Effector memory CD4-positive, alpha-beta T cell (primary cell): ENCODE measurements at places on chromosomes 6 and 20.

- peaks cover 15% of the 10 kb centered on the region for H3K27me3 ChIP-seq
- H3K27ac ChIP-seq = no peak overlapping the region
- no peak for DNase-seq
- H3K36me3 ChIP-seq = no peaks in the 10 kb centered on the region
Observed at GRCh38 chr6:36841756-36842155, 2.5 kb upstream of the CPNE5 start.

GRCh38 chr6:147479857-147480256 lies 28.6 kb upstream of the SAMD5 start:
- no peaks in the 10 kb centered on the region for H3K4me1 ChIP-seq
- DNase-seq = no peak
- H3K36me3 ChIP-seq = no peaks in the 10 kb centered on the region
- no peak overlapping the region for H3K27ac ChIP-seq
- no peak overlapping the region for H3K4me3 ChIP-seq

DNA sequence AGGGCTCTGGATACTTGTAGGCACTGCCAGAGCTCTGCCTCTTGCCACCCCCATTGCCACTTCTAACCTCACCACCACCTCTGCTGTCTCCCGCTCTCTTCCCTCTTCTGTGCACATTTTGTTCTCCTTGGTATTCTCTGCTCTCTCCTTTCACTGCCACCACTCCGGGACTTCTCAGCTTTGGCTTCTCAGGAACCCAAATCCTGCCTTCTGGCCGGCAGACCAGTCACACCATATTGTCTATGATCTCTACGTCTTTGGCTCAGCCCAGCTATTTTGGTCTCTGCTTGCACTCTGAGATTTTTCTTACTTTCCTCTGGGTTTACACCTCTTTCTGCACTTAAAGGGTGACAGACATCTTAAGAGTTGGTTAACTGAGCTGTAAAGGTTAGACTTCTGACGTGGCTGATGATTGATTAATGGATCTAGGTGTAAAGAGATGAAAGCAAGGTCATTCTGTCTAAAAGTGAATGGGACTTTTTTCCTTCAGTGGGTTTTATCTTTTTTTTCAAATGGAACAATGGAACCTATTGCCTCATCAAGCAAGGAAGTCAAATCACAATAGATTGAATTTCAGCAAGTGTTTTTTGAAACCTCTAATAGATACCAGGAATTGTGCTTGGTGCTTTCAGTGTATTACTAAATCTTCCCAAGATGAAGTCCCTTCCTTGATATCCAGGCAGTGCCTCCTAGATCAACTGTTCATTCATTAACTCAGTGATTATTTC lies 13.8 kb downstream of the MMP24 start:
- H3K27ac ChIP-seq = no peak overlapping the region
- no peak overlapping the region for H3K4me3 ChIP-seq

DNA sequence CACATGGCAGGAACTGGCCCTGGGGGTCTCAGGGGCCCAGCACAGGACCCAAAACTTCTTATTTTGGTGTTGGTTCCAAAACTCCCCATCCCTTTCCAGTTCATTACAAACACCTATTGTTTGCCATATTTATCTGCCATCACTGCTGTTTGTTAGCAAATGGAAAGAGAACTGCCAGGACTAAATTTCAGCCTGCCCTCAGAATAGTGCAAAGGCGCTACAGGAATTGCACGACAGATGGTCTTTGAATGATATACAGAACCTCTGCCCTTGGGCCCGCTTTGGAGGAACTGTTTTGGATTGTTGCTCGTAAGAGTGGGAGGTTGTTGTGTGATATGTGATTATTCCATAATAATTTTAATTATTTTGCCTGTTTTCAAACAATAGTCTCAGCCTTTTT lies 199.0 kb upstream of the FBXL4 start:
- no peaks in the 10 kb centered on the region for H3K27me3 ChIP-seq
- no peaks in the 10 kb centered on the region for H3K4me1 ChIP-seq
- DNase-seq = no peak
- no peak overlapping the region for H3K27ac ChIP-seq

DNA sequence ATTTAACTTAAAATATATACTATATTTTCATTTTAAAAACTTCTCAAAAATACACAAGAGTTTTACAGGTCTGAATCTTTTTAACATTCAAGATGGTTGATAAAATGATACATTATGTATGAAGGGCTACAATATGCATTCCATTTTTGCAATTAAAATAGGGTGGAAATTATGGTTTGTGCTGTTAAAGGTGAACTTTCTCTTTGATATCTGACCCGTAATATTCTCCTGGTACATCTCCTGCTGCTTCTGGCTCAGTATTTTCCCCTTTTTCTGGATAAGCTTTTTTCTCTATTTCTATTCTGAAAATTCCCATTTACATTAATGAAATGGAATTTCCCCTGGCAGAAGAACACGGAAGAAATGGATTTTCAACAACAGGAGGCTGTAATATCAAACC lies 27.4 kb upstream of the LCA5 start:
- no peak for DNase-seq
- no peak overlapping the region for H3K27ac ChIP-seq
- H3K36me3 ChIP-seq = no peaks in the 10 kb centered on the region
- no peak overlapping the region for H3K4me3 ChIP-seq
- no peaks in the 10 kb centered on the region for H3K27me3 ChIP-seq

- H3K4me1 ChIP-seq = no peaks in the 10 kb centered on the region
- no peaks in the 10 kb centered on the region for H3K36me3 ChIP-seq
- no peaks in the 10 kb centered on the region for H3K27me3 ChIP-seq
- H3K4me3 ChIP-seq = no peak overlapping the region
- H3K27ac ChIP-seq = no peak overlapping the region
Observed at GRCh38 chr6:130964808-130965604, 98.0 kb downstream of the EPB41L2 start.

DNA sequence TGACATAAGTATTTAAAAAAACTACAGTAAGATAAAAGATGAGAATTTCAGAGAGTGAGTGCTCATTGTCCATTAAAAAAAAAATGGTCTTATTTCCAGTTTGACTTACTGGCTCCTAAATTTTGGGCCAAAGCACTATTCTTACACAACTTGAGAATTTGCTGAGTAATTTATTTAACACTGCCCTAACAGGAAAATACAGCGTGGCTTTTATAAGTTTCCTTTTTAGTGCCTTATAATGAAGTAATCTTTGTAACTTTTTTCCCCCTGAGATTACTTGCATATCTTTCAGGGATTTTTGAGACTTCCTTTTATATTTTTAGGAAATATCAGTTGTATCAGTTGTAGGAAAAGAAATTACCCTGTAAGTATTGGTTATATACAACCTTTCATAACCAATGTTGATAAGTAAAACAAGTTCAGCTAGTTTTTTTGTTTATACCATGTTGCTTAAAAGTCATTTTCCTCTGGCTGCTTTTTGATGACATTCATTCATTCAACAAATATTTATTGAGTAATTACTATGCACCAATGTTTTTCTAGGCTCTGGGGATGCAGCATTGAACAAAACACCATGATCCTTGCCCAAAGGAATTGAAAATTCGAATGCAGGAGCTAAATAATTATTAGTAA lies 106.4 kb upstream of the SGK1 start:
- H3K4me1 ChIP-seq = no peaks in the 10 kb centered on the region
- H3K36me3 ChIP-seq = no peaks in the 10 kb centered on the region
- no peaks in the 10 kb centered on the region for H3K27me3 ChIP-seq
- H3K27ac ChIP-seq = no peak overlapping the region

- H3K27ac ChIP-seq = no peak overlapping the region
- H3K4me1 ChIP-seq = no peaks in the 10 kb centered on the region
- H3K27me3 ChIP-seq = no peaks in the 10 kb centered on the region
- no peak overlapping the region for H3K4me3 ChIP-seq
Observed at GRCh38 chr20:36777576-36777975, 4.0 kb upstream of the DSN1 start.

GRCh38 chr6:107032051-107032450 lies 4.1 kb downstream of the MTRES1 start:
- H3K4me1 ChIP-seq = peaks cover 3% of the 10 kb centered on the region
- no peaks in the 10 kb centered on the region for H3K27me3 ChIP-seq
- DNase-seq = no peak
- H3K4me3 ChIP-seq = no peak overlapping the region
- H3K27ac ChIP-seq = no peak overlapping the region

DNA sequence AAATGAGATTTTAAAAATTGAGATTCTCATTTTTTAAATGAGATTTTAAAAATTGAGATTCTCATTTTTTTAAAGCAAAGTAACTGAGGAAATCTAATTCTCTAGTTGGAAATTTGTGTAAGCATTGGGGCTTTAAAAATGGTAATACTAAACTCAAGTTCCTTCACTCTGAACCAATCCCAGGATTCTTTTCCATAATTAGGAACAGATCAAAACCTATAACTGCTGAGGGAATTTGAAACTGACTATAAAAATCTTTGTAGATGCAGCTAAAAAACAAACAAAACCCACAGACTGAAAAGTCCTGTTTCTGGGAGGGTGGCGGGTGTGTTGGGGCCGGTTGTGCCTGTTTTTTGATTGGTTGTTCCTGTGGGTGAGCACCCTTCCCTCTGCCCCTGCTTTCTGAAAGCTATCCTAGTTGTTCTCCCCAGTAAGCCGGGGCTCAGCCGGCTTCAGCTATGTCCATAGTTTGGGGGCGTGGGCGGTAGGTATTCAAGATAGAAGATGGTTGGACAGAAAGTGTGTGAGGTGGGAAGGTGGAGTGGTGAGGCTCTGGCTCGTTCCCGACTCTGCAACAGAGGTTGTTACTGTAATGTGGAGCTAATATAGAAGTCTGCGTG lies 49.3 kb downstream of the GFRA4 start:
- no peak overlapping the region for H3K27ac ChIP-seq
- no peak overlapping the region for H3K4me3 ChIP-seq

GRCh38 chr6:160973311-160974250 lies 18.0 kb upstream of the MAP3K4 start:
- no peak overlapping the region for H3K27ac ChIP-seq
- no peak for DNase-seq
- no peaks in the 10 kb centered on the region for H3K27me3 ChIP-seq
- no peaks in the 10 kb centered on the region for H3K4me1 ChIP-seq

DNA sequence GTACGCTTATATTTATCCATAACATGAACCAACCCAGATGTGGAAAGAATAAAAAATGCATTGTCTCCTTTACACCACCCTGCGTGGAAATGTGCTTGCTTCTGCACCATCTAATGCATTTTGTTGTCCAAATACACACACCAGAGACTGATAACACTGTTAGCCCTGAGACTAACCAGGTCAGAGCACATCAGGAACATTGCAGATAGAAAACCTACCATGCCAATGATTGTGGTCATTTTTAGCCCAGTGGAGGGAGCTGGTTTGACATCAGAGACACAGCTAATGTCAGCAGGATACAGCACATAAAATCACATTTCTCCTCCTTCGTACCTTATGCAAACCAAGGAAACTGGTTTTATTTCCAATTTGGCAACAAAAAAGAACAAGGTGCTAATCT lies 528.7 kb downstream of the DOK5 start:
- H3K36me3 ChIP-seq = no peaks in the 10 kb centered on the region
- no peak overlapping the region for H3K4me3 ChIP-seq
- no peaks in the 10 kb centered on the region for H3K4me1 ChIP-seq
- H3K27ac ChIP-seq = no peak overlapping the region

- peak overlapping the region; percentile 19 for H3K4me3 ChIP-seq
- H3K27ac ChIP-seq = peak overlapping the region; percentile 47
- DNase-seq = no peak
- H3K27me3 ChIP-seq = no peaks in the 10 kb centered on the region
- peaks cover 29% of the 10 kb centered on the region for H3K4me1 ChIP-seq
Observed at GRCh38 chr6:30544666-30545272, 11.5 kb downstream of the GNL1 start.

GRCh38 chr6:132598473-132598872 lies 8.9 kb upstream of the TAAR5 start:
- no peaks in the 10 kb centered on the region for H3K36me3 ChIP-seq
- no peak overlapping the region for H3K27ac ChIP-seq
- H3K4me1 ChIP-seq = no peaks in the 10 kb centered on the region
- no peaks in the 10 kb centered on the region for H3K27me3 ChIP-seq

- no peaks in the 10 kb centered on the region for H3K4me1 ChIP-seq
- no peak overlapping the region for H3K4me3 ChIP-seq
- no peak for DNase-seq
- no peaks in the 10 kb centered on the region for H3K36me3 ChIP-seq
- no peaks in the 10 kb centered on the region for H3K27me3 ChIP-seq
Observed at GRCh38 chr20:15564981-15565380, 1008.3 kb downstream of the KIF16B start.

DNA sequence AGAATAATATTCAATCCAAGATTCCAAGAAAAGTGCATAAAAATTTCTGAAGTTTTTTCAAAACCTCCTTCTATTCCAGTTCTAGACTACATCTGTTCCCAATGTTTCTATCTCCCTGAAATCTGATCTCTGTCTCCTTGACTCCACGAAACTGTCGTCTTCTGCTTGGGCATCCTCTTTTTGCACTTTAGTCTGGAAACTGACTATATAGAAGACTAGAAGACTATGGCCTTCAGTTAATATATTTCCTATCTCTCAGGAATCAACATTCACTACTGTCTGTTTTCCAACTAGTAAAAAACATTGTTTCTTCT lies 745.4 kb upstream of the ADGRB3 start:
- DNase-seq = no peak
- H3K4me3 ChIP-seq = no peak overlapping the region
- H3K27me3 ChIP-seq = no peaks in the 10 kb centered on the region
- H3K36me3 ChIP-seq = no peaks in the 10 kb centered on the region

DNA sequence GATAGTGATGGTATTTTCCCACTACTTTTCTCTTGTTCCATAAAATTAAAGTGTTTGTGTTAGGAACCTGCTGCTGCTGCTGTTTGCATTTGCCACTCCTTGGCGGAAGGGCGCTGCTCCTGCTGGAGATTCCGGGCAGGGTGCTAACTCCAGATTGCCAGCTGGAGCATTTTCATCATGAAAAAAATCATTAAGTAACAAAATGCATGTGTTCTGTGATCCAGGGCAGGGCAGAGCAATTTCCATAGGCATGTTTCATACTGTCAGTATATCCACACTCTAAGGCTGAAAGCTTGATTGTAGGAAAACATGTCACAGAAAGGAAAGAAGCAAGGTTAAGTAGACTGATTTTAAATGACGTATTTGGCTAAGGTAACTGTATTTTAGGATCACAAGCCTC lies 24.0 kb downstream of the PBOV1 start:
- H3K27ac ChIP-seq = no peak overlapping the region
- H3K4me1 ChIP-seq = no peaks in the 10 kb centered on the region
- H3K4me3 ChIP-seq = no peak overlapping the region
- no peaks in the 10 kb centered on the region for H3K27me3 ChIP-seq
